ENCODE measurements at places on chromosomes 16 and 17. TPM values are rescaled to one million over a fixed set of nuclear protein-coding genes. Genes with fewer than 3 reads are reported as not detected.

The SPNS2 gene
- 0.64 TPM for total RNA-seq

The DPH1 gene
- 36.6 TPM for total RNA-seq

The DHRS7C gene
- total RNA-seq: not detected

The ITGAL gene
- total RNA-seq: 527 TPM

The FAM171A2 gene
- total RNA-seq: 0.16 TPM

The SRL gene
- total RNA-seq: not detected

The TIGD7 gene
- 4.1 TPM for total RNA-seq

The KRTAP4-1 gene
- not detected for total RNA-seq

The SALL1 gene
- total RNA-seq: not detected

The ADAD2 gene
- not detected for total RNA-seq

The MPV17L gene
- not detected for total RNA-seq

The NOD2 gene
- total RNA-seq: 5.1 TPM

The MT1G gene
- total RNA-seq: 30.1 TPM

The DNAH9 gene
- total RNA-seq: not detected

The TP53TG3B gene
- total RNA-seq: not detected

The TNFRSF17 gene
- total RNA-seq: not detected

The KCNH4 gene
- total RNA-seq: 0.16 TPM

Measured in T-helper 2 cell treated with Interferon-gamma antibody and Interleukin-4, amounts not matched to agents 100 ng/mL and 5 ng/mL, for 36 hours (primary cell).